ENCODE measurements at places on chromosomes 16 and 17.

DNA sequence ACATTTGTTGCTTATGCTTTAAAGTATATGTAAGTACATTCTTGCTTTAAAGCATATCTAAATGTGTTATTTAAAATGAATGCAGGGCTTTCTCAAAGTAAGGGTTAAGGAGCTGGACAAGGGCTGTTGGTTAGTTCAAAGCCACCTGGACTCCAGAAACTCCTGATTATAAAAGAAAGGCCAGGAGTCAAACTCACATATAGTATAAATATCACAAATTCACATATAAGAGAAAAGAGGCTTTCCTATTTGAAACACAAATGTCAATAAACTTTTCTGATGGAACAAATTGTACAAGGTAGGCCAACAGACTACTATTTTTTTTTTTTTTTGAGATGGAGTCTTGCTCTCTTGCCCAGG lies 84.5 kb upstream of the CORO6 start:
- no peaks in the 10 kb centered on the region for H3K4me1 ChIP-seq
- no peaks in the 10 kb centered on the region for H3K27me3 ChIP-seq
- H3K4me3 ChIP-seq: no peak overlapping the region
- no peak overlapping the region for H3K27ac ChIP-seq

GRCh38 chr17:70813355-70813930 lies 644.1 kb downstream of the KCNJ2 start:
- no peak for DNase-seq
- H3K4me1 ChIP-seq: no peaks in the 10 kb centered on the region
- no peak overlapping the region for H3K27ac ChIP-seq
- H3K27me3 ChIP-seq: no peaks in the 10 kb centered on the region
- no peaks in the 10 kb centered on the region for H3K36me3 ChIP-seq
- no peak overlapping the region for H3K4me3 ChIP-seq

GRCh38 chr17:68297195-68297594 lies 5.9 kb downstream of the ARSG start:
- H3K4me3 ChIP-seq: no peak overlapping the region
- no peaks in the 10 kb centered on the region for H3K36me3 ChIP-seq
- H3K27ac ChIP-seq: peak overlapping the region; percentile 5
- no peak for DNase-seq
- no peaks in the 10 kb centered on the region for H3K27me3 ChIP-seq

GRCh38 chr16:717450-718245 lies 2.7 kb downstream of the METRN start:
- H3K27me3 ChIP-seq: no peaks in the 10 kb centered on the region
- H3K27ac ChIP-seq: no peak overlapping the region
- no peak for DNase-seq
- H3K36me3 ChIP-seq: peaks cover 2% of the 10 kb centered on the region
- peaks cover 46% of the 10 kb centered on the region for H3K4me1 ChIP-seq

GRCh38 chr16:76910931-76911330 lies 280.1 kb upstream of the MON1B start:
- H3K4me3 ChIP-seq: no peak overlapping the region
- no peaks in the 10 kb centered on the region for H3K4me1 ChIP-seq
- no peak overlapping the region for H3K27ac ChIP-seq
- no peaks in the 10 kb centered on the region for H3K27me3 ChIP-seq
- no peak for DNase-seq
- H3K36me3 ChIP-seq: no peaks in the 10 kb centered on the region

- no peak for DNase-seq
- H3K4me3 ChIP-seq: no peak overlapping the region
- H3K27ac ChIP-seq: no peak overlapping the region
- H3K36me3 ChIP-seq: peaks cover 45% of the 10 kb centered on the region
Measured at GRCh38 chr16:57167953-57168352, 17.9 kb downstream of the PSME3IP1 start.

DNA sequence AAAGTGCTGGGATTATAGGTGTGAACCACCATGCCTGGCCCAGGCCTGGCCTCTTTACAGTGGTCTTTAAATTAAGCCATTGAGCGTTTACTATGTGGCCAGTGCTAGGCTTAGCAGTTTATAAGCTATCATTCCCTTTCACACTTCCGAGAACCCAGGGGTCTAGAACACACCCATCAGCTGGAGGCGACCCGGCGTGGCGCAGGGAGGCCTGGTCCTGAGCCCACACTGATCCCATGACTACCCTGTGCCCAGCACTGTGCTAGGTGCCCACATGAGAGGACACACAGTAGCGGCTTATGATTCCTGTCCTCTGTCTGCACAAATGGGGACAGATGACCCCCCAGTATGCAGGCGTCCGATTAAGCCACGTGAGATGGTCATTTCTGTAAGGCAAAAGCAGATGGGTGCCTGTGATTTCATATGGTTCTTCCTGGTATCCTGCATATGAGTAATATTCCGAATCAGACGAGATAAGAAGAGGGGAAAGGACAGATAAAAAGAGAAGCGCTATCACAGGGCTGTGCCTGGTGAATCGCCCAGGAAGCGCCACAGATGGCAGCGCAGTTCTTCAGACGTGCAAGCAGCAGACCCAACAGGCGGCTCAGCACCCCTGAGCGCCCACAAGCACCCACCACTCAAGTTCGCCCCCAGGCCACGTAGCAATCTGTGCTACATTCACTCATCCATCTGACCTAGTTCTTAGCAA lies 5.3 kb downstream of the OSGIN1 start:
- no peak overlapping the region for H3K4me3 ChIP-seq
- H3K27ac ChIP-seq: no peak overlapping the region
- H3K27me3 ChIP-seq: no peaks in the 10 kb centered on the region

DNA sequence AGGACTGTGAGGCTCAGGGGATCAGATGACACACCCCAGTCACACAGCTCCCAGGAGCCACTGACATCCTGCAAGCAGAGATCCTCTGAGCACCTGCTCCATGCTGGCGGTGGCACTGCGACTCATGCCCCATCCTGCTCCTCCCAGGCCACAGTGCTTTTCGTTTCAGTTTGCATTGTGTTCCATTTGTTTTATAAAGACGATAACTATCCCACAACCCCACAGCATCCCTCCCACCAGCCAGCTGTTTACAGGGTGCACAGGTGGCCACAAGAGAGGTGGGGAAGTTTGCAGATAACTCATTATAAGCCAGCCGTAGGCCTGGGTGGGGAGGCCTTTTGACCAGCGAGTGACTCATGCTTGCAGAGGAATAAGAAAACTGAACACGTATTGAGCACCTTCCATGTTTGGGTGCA lies 28.2 kb downstream of the BCO1 start:
- no peak overlapping the region for H3K27ac ChIP-seq
- no peaks in the 10 kb centered on the region for H3K4me1 ChIP-seq
- no peak overlapping the region for H3K4me3 ChIP-seq
- no peaks in the 10 kb centered on the region for H3K27me3 ChIP-seq

DNA sequence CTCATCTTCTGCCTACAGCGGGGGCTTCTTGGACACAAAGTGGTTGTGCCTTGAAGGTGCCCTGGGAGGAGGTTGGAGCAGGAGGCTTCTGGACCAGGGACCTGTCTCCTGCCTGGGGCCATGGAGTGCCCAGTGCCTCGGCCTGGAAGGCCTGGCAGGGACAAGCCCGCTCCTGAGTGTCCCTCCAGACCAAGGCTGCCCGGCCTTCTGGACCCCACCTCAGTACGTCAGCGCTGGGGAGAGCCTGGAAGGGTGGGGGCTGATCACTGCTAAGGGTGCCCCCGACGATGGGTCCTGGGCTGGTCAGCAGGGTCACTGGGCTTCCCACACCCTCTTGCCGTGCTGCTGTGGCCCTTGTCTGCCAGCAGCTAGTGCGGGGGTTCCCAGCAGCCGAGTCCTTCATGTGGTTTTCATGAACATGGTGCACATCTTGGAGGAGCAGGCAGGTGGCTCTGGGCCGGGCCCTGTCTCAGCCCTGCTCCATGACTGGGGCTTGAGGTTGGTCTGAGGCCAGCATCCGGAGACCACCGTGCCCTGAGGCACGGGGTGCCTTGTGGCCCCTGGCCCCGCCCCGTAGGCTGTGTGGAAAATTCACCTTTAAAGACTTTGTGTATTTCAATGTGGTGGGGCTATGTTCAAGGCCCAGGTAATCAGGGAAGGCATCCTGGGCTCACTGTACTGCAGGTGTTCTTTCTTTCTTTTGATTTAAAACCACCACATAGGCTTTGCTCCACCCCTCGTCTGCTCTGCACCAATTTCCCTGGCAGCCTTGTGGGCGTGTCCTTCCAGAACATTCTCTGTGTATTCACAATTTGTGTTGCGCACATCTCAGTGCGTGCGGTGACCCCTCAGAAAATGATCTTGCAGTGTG lies 22.4 kb downstream of the MGRN1 start:
- no peaks in the 10 kb centered on the region for H3K36me3 ChIP-seq
- H3K27me3 ChIP-seq: no peaks in the 10 kb centered on the region
- H3K4me1 ChIP-seq: peaks cover 5% of the 10 kb centered on the region
- no peak for DNase-seq

DNA sequence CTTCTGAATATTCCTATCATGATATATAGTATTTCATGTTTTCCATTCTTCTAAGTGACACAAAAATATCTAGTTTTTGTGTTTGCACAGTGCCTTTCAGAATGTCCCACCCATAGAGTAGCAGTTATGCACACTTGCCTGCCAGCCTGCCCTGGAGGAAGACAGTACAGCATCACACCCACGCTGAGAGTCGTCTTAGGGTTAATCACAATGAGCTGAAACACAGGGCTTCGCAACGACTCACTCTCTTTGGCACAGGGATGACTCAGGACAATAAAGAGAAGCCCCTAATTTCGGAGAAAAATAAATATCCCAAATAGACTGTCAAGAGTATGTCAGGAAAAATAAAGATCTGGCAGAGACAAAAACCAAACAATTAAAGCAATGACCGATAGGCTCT lies 11.6 kb upstream of the NDUFAB1 start:
- no peak for DNase-seq
- H3K27ac ChIP-seq: no peak overlapping the region
- H3K27me3 ChIP-seq: no peaks in the 10 kb centered on the region
- H3K4me1 ChIP-seq: no peaks in the 10 kb centered on the region
- H3K36me3 ChIP-seq: peaks cover 23% of the 10 kb centered on the region

DNA sequence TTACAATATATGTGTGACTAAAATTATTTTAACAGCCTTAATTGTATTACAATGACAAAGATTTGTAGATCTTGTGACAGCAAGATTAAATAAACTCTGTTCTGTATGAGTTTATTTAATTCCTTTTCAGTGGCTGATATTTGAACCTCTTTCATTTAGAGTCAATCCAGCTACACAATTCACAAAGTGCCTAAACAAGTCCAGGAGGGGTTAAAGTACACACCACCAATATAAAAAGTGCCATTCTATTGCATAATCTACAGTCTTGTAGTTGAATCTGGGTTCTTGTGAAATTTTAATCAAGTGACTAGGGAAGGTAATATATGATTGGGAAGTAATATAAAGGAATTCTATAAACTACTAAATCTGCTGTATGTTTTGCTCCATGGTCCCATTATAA lies 3.9 kb upstream of the NFAT5 start:
- no peak overlapping the region for H3K27ac ChIP-seq
- H3K4me3 ChIP-seq: no peak overlapping the region
- no peaks in the 10 kb centered on the region for H3K36me3 ChIP-seq

- no peaks in the 10 kb centered on the region for H3K27me3 ChIP-seq
- H3K36me3 ChIP-seq: peaks cover 11% of the 10 kb centered on the region
- no peak for DNase-seq
- H3K4me3 ChIP-seq: peak overlapping the region; percentile 87
Measured at GRCh38 chr17:75854881-75855309, 240 bp downstream of the WBP2 start.

GRCh38 chr17:82900741-82901140 lies 60.9 kb upstream of the ZNF750 start:
- peaks cover 10% of the 10 kb centered on the region for H3K36me3 ChIP-seq
- no peak overlapping the region for H3K27ac ChIP-seq
- DNase-seq: no peak
- no peak overlapping the region for H3K4me3 ChIP-seq

- H3K27ac ChIP-seq: no peak overlapping the region
- no peaks in the 10 kb centered on the region for H3K27me3 ChIP-seq
- no peak overlapping the region for H3K4me3 ChIP-seq
- H3K36me3 ChIP-seq: no peaks in the 10 kb centered on the region
- DNase-seq: no peak
Measured at GRCh38 chr16:79089735-79090284, 510.7 kb downstream of the MAF start.

DNA sequence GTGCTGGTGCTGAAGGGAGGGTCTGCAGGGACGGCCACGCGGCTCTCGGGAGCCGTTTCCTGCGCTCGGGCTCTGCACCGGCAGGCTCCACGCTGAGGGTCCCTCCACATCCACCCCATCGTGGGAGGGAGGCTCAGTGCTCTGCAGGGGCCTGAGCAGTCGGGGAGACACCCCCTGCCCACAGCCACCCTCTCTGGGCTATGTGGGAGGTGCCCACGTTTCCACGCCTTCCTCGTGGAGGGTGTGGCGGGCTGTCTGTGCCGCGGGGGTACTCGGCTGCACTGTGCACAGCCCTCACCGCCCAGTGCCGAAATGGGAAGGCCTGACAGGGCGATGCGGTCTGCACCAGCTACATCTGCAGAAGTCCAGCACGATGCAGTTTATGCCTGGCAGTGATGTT lies 25.5 kb upstream of the ZNF750 start:
- no peak for DNase-seq
- no peak overlapping the region for H3K4me3 ChIP-seq
- no peaks in the 10 kb centered on the region for H3K27me3 ChIP-seq
- H3K4me1 ChIP-seq: no peaks in the 10 kb centered on the region

DNA sequence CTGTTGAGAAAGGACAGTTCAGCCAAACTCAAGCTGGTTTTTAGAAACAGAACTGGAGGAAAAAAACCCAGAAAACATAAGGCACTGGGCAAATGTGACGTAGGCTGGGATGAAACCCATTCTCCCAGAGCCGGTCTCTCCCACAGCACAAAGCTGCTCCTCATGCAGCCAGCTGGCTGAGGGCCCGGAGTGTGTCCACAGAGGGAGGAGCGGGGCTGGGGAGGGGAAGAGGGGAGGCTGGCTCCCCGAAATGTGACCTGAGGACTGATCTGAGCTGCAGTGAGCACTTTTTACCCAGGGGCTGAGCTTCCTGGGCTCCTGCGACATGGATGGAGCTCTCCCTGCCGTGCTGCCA lies 20.8 kb downstream of the FOXF1 start:
- H3K36me3 ChIP-seq: peaks cover 3% of the 10 kb centered on the region
- H3K4me1 ChIP-seq: no peaks in the 10 kb centered on the region
- H3K4me3 ChIP-seq: no peak overlapping the region
- H3K27me3 ChIP-seq: no peaks in the 10 kb centered on the region
- no peak for DNase-seq

GRCh38 chr17:57999496-58000017 lies 7.5 kb downstream of the SRSF1 start:
- no peak overlapping the region for H3K4me3 ChIP-seq
- DNase-seq: no peak
- H3K27me3 ChIP-seq: no peaks in the 10 kb centered on the region
- peaks cover 9% of the 10 kb centered on the region for H3K4me1 ChIP-seq

- H3K36me3 ChIP-seq: no peaks in the 10 kb centered on the region
- no peaks in the 10 kb centered on the region for H3K27me3 ChIP-seq
- peak overlapping the region; percentile 86 for H3K27ac ChIP-seq
- H3K4me3 ChIP-seq: peak overlapping the region; percentile 63
- no peaks in the 10 kb centered on the region for H3K4me1 ChIP-seq
- DNase-seq: no peak
Measured at GRCh38 chr16:25013751-25014499, 1.2 kb downstream of the ARHGAP17 start.

- H3K4me1 ChIP-seq: no peaks in the 10 kb centered on the region
- DNase-seq: no peak
- no peaks in the 10 kb centered on the region for H3K36me3 ChIP-seq
- no peaks in the 10 kb centered on the region for H3K27me3 ChIP-seq
Measured at GRCh38 chr17:59165933-59166342, 10.4 kb downstream of the PRR11 start.

GRCh38 chr17:80474231-80474960 lies 2.0 kb downstream of the NPTX1 start:
- H3K27me3 ChIP-seq: peaks cover 7% of the 10 kb centered on the region
- H3K4me3 ChIP-seq: no peak overlapping the region
- peaks cover 32% of the 10 kb centered on the region for H3K4me1 ChIP-seq
- DNase-seq: no peak
- H3K27ac ChIP-seq: no peak overlapping the region
- H3K36me3 ChIP-seq: no peaks in the 10 kb centered on the region
